ENCODE measurements at places on chromosomes 12 and 14.

- DNase-seq, result no peak
Observed at GRCh38 chr14:93299416-93299815, 33.4 kb downstream of the BTBD7 start.

DNA sequence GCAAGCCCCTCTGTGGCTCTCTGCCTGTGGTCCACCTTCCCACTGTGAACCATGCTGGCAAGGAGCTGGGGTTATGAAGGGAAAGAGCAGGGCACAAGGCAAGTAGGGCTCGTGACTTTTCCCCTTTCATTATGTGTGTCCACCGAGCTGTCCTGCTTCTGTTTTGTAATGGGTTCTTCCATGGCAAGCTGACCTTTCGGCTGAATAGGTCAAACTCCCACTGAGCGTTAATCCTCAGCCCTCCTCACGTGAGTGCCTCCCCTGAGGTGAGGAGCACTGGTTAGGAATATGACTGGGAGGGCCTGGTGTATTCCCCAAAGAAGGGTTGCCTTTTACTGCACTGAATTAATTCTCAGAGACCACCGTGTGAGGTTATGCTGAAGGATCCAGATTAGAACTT lies 424.3 kb downstream of the NPAS3 start:
- no peak for DNase-seq

DNA sequence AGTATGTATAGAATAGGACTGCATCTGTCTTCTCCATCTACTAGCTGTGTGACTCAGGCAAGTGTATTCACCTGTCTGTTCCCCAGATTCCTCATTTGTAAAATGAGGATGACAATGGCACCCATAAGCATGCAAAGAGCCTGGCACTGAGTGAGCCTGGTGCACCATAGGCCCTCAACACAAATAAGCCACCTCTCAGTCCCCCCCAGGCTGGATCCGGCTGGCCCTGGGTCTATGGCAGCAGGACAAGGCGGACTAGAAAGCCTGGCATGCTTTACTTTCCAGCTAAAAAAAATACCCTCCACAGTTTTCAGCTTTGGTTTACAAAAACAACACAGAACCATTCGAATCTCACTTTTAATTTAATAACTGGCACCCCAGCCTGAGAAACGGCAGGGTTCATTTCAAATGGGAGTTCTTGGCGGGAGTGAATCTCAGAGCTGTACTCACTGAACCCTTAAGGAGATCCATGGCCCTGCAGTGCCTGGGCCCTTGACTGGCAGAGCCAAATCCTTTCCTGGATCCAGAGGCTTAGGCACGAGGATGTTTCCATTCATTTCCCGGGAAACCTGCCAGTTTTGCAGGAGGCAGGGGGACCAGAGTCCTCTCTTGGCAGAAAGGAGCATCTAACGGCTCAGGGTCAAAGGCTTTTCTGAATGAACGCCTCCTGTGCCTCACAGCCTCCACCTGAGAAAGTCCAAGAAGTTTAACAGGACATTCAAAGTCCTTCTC lies 17.7 kb downstream of the SYNE3 start:
- DNase-seq, result no peak

DNA sequence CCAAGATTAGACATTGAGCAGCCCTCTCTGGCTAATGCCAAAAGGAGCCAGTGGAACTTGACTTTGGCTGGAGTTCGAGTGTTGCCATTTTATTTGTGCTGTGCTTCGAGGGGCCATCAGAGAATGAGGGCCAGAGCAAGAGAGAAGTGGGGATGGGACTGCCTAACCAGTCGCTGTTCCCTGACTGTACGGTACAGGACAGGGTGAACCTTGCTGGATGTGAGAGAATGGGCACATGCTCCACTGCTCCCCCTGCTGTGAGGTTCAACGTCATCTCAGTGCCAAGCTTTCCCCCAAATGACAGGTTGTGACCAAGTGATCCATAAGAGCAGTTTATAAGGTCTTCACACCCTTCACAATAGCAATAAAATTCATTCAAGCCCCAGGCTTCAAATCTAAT lies 55.1 kb upstream of the BCL11B start:
- DNase-seq, result no peak
